ENCODE measurements at places on chromosomes 2 and 18. TPM values are rescaled to one million over a fixed set of nuclear protein-coding genes. Genes with fewer than 3 reads are reported as not detected.

The AGXT gene
- total RNA-seq, result not detected

The FKBP7 gene
- 8.6 TPM for total RNA-seq

The IFIH1 gene
- 6.6 TPM for total RNA-seq

The IL36G gene
- not detected for total RNA-seq

The ZNF804A gene
- not detected for total RNA-seq

The PDE1A gene
- 17.7 TPM for total RNA-seq

The MC5R gene
- not detected for total RNA-seq

The ALKAL2 gene
- total RNA-seq, result 7.9 TPM

The POLR1B gene
- total RNA-seq, result 9.4 TPM

The OSBPL1A gene
- total RNA-seq, result 67.2 TPM

The CENPO gene
- total RNA-seq, result 3.0 TPM

The POTEI gene
- not detected for total RNA-seq

The CDKL4 gene
- total RNA-seq, result 0.86 TPM

The RUFY4 gene
- not detected for total RNA-seq

The HOXD4 gene
- 0.42 TPM for total RNA-seq

The TFCP2L1 gene
- total RNA-seq, result 0.15 TPM

The GCA gene
- total RNA-seq, result 6.7 TPM

The HSBP1L1 gene
- 5.4 TPM for total RNA-seq

The LCT gene
- not detected for total RNA-seq

The CKAP2L gene
- 1.8 TPM for total RNA-seq

The DTNA gene
- 161 TPM for total RNA-seq

The IL1A gene
- total RNA-seq, result not detected

The C2orf72 gene
- not detected for total RNA-seq

The POTEJ gene
- not detected for total RNA-seq

The IL36B gene
- not detected for total RNA-seq

The MC2R gene
- total RNA-seq, result not detected

The ASB18 gene
- 10.1 TPM for total RNA-seq

The IKZF2 gene
- 5.8 TPM for total RNA-seq

The NT5C1B gene
- total RNA-seq, result not detected

The CTLA4 gene
- total RNA-seq, result 0.78 TPM

The DNAH7 gene
- total RNA-seq, result 0.21 TPM

The KCNG2 gene
- not detected for total RNA-seq

The TMEM17 gene
- total RNA-seq, result 2.2 TPM

The SERPINB11 gene
- not detected for total RNA-seq

The CXCR4 gene
- 1.5 TPM for total RNA-seq

The ABCB11 gene
- not detected for total RNA-seq

The ANKRD62 gene
- total RNA-seq, result not detected

The FTCDNL1 gene
- 5.3 TPM for total RNA-seq

The FOXI3 gene
- total RNA-seq, result not detected

The PLB1 gene
- 0.66 TPM for total RNA-seq

The NEMP2 gene
- 3.6 TPM for total RNA-seq

The DDX18 gene
- 34.1 TPM for total RNA-seq

The TAF1B gene
- total RNA-seq, result 2.4 TPM

The CYS1 gene
- total RNA-seq, result 6.7 TPM

The OXER1 gene
- total RNA-seq, result 0.78 TPM

The OTX1 gene
- not detected for total RNA-seq

The SLC35F5 gene
- total RNA-seq, result 59.6 TPM

The SLC5A7 gene
- 0.12 TPM for total RNA-seq

The SRD5A2 gene
- not detected for total RNA-seq

The ACVR2A gene
- total RNA-seq, result 14.3 TPM

The AQP12A gene
- not detected for total RNA-seq

The ARMC9 gene
- 1.6 TPM for total RNA-seq

The ALPI gene
- not detected for total RNA-seq

The ELOA2 gene
- not detected for total RNA-seq

The FBXO48 gene
- 0.75 TPM for total RNA-seq

The HJURP gene
- total RNA-seq, result 0.24 TPM

The C1D gene
- total RNA-seq, result 15.3 TPM

The COPS8 gene
- total RNA-seq, result 101 TPM
